Hair follicular keratinocyte (primary cell): ENCODE measurements at places on chromosomes 5 and 9. TPM values are rescaled to one million over a fixed set of nuclear protein-coding genes. Genes with fewer than 3 reads are reported as not detected.

Gene KIAA0825
- total RNA-seq: 1.4 and 1.6 TPM in 2 replicates

Gene VCAN
- 15.8 and 16.6 TPM in 2 replicates for total RNA-seq

Gene MAMDC4
- total RNA-seq: 2.6 and 3.1 TPM in 2 replicates

Gene OR1Q1
- total RNA-seq: not detected in 2 replicates

Gene OR1J2
- not detected in 2 replicates for total RNA-seq

Gene SEMA5A
- 1.2 and 1.7 TPM in 2 replicates for total RNA-seq

Gene PCDHB9
- total RNA-seq: 0.08 TPM in 1 of 2 replicates, not detected in the other

Gene EDIL3
- total RNA-seq: under 0.01 and 0.30 TPM in 2 replicates
